ENCODE measurements at places on chromosomes 7 and 10.

DNA sequence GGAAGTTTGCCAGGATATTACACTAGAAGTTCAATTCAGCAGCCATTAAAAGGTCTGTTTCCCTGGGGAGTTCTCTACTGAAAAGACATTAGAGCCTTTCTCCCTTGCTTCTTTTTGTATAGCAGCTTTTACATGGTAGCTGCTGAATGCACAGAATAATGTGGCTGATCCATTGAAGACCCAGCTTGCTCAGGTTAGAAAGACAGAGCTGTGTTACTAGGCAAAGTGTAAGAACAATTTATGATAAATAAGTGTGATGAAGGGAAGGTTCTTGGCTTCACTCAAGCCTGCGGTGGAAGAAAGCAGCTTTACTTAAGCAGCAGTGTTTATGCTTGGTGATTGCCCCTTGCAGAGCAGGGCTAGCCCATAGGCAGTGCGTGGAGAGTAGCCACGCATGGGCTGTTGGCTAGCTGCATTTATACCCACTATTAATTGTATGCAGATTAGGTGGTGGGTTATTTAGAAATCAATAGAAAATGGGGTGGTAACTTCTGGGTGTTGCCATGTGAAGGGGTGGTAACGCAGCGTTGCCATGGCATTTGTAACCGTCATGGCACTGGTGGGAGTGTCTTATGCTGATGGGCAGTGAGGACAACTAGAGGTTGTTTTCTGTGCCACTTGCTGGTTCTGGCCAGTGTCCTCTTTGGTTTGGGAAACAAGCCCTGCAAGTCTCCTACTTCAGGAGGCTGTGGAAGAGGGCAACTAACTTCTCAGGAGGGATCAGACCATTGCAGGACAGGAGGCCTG, 942.9 kb downstream of the NRG3 start:
- DNase-seq, result no peak

DNA sequence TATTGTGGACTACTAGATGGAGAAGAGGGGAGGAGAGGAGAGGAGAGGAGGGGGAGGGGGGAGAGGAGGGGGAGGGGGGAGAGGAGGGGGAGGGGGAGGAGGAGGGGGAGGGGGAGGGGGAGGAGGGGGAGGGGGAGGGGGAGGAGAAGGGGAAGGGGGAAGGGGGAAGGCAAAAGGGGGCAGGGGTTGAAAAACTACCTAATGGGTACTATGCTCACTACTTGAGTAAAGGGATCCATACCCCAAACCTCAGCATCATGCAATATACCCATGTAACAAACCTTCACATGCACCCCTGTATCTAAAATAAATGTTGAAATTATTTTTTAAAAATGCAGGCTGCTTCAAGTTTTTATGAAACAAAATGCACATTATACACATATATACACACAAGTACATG, 15.1 kb upstream of the LMOD2 start:
- DNase-seq, result no peak

GRCh38 chr7:96236198-96237039, 85.5 kb downstream of the SLC25A13 start:
- DNase-seq, result no peak

DNA sequence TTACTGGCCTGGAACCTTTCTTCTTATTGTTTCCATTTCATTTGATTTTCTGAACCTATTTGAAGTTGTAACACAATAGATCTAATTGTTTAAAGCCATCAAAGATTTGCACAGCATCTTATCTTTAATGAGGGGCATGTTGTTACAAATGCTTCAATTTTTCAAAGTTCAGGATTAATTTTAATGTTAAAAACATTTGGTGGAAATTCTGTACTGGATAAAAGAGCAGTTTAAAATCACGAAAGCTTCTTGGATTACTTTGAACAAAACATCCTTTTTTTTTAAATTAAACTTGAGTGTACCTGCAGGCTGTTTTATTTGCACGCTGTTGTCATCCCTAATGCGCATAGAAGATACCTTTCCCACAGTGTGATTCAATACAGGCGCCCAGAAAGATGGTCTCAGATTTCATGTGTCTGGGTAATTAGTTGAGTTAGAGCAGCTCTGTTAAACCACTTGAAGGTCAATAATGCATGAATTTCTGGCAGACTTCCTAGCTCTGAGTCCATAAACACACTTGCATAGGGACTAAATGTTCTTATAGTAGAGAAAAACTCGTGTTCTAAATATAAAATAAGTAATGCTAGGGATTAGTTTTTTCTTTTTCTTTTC, 29.3 kb upstream of the DDX50 start:
- peak; percentile 29 for DNase-seq

GRCh38 chr7:3065724-3066143, 22.1 kb upstream of the CARD11 start:
- DNase-seq, result no peak
